ENCODE measurements at places on chromosomes 4 and X.
A peak's percentile ranks its signal among the peaks of the same experiment; 100 is the strongest.

DNA sequence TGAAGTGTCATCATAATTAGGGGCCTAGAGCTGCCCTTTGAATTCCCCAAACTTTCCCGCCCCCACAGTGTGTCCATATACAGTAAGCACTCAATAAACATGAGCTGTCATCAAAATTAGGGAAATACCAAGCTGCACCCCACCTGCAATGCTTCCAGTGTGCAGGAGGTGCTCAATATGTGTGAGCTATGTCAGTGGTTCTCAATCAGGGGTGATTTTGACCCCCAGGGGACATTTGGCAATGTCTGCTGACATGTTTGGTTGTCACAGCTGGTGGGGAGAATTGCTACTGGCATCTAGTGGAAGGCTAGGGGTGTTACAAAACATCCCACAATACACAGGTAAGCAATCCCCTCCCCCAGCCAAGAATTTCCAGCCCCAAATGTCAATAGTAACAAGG is 748 bp downstream of the CFP start:
- no peak for DNase-seq

GRCh38 chrX:102515975-102516941 is at the start of gene TMSB15A:
Gene TMSB15A (minus strand): TSS chrX:102516739.
- peak; percentile 44 for DNase-seq

GRCh38 chr4:47667552-47667951 is 170.3 kb downstream of the CORIN start:
- no peak for DNase-seq

- DNase-seq = no peak
Observed at GRCh38 chr4:104592183-104592582, 97.5 kb upstream of the CXXC4 start.

- no peak for DNase-seq
Observed at GRCh38 chr4:185700048-185700447, 111.9 kb downstream of the SORBS2 start.

DNA sequence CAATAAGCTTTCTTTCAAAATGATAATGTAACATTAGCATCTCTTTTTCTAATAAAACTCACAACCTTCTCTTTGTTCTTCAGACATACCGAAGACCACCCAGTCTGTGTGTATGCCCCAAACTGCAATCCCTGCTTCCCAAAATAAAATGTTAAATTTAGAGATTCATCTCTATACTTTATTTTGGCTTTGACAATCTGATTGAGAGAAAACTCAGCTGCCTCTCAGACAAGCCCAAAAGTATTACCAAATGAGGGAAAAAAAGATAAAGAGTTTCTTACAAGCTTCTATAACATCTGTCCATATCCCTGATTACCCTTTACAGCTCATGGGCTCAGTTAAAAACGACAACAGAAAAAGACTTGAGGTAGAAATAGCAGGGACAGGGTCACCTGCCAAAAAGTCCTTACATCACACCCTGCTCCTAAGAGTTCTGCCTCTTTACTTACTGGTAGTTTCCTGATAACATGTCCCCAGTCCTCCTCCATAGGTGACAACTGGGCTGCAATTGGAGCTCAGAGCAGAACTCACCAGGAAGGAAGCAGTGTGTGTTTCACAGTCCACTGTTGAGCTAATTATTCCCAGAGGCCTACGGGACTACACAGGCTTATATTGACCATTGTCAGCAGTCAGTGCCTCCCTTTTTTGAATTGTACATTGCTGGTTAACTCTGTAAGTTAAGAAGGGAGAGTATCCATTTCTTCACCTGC is 70.9 kb upstream of the FAM9C start:
- no peak for DNase-seq

DNA sequence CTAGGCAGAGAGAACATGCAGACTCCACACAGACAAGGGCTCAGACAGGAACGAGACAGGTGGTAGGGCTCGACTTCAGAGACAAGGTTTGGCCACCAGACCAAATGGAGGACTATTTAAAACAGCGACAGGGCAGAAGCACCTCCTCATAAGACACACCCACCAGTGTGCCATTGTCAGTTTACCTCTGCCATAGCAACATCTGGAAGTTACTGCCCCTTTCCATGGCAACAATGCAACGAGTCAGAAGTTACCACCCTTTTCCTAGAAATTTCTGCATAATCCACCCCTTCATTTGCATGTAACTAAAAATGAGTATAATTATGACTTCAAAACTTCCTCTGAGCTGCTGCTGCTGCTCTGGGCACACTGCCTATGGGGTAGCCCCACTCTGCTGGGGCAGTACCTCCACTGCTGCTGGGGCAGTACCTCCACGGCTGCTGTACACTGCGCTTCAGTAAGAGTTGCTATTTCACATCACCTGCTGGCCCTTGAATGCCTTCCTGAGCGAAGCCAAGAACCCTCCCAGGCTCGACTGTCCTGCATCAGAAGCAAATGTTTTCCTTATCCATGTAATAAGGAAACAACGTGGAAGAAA is 2222.3 kb upstream of the AGA start:
- DNase-seq = no peak

Data from activated T-cell treated with anti-CD3 and anti-CD28 coated beads for 48 hours (primary cell).